ENCODE measurements at places on chromosomes 6 and 20.

DNA sequence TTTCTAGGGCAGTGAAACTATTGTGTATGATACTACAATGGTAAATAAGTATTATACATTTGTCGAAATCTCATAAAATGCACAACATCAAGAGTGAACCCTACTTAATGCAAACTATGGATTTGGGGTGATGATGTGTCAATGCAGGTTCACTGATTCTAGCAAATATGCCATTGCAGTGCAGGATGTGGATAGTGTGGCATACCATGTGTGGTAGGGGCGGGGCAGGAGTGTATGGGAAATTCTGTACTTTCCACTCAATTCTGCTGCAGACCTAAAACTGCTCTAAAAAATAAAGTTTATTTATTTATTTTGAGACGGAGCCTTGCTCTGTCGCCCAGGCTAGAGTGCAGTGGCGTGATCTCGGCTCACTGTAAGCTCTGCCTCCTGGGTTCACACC lies 44.3 kb downstream of the ABHD12 start:
- H3K4me1 ChIP-seq: peaks cover 7% of the 10 kb centered on the region
- no peak for DNase-seq
- H3K36me3 ChIP-seq: no peaks in the 10 kb centered on the region
- H3K27ac ChIP-seq: no peak overlapping the region

- H3K4me1 ChIP-seq: no peaks in the 10 kb centered on the region
- DNase-seq: peak; percentile 38
Measured at GRCh38 chr20:10800288-10800687, 126.5 kb upstream of the JAG1 start.

GRCh38 chr20:47136782-47137181 lies 219.7 kb downstream of the ZMYND8 start:
- no peaks in the 10 kb centered on the region for H3K27me3 ChIP-seq
- no peak for DNase-seq
- H3K36me3 ChIP-seq: no peaks in the 10 kb centered on the region
- peaks cover 3% of the 10 kb centered on the region for H3K4me1 ChIP-seq
- H3K4me3 ChIP-seq: no peak overlapping the region

GRCh38 chr6:8556370-8557013 lies 121.1 kb upstream of the SLC35B3 start:
- H3K36me3 ChIP-seq: no peaks in the 10 kb centered on the region
- H3K4me1 ChIP-seq: no peaks in the 10 kb centered on the region
- no peaks in the 10 kb centered on the region for H3K27me3 ChIP-seq
- peak; percentile 56 for DNase-seq

DNA sequence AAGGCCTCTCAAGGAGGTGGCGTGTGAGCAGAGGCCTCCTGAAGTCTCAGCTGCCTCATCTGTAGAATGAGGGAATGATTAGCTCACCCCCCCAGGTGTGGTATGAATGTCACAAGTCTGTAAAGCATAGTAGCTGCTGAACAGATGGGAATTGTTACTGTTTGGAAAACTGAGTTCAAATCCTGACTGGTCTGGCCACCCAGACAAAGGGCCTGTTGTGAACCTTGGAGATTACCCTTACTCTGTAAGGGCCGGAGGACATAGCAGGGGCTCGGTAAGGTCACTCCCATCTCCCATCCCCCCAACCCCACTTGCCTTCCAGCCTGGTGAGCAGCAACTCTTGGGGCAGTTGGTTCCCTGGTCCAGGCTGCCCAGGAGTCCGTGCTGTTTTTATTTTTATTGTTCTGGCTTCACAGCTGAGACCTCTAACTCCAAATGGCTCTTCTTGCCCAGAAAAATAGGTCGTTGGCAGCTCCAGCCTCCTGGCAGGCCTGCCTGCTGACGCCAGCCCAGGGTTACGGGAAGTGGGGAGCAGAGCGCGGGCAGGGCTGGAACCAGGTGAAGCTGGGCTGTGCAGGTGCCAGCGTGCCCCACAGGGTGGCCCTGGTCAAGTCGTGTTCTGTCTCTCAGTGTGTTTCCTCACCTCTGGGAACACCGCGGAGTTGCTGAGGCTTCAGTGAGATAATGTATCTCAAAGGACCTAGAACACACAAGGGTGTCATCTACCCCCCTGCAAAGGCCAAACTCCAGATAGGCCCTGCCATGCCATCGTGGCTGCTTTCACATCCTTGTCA lies 4.5 kb upstream of the SIRPA start:
- H3K36me3 ChIP-seq: peaks cover 4% of the 10 kb centered on the region
- H3K27ac ChIP-seq: no peak overlapping the region
- no peak overlapping the region for H3K4me3 ChIP-seq
- no peak for DNase-seq
- peaks cover 24% of the 10 kb centered on the region for H3K4me1 ChIP-seq

DNA sequence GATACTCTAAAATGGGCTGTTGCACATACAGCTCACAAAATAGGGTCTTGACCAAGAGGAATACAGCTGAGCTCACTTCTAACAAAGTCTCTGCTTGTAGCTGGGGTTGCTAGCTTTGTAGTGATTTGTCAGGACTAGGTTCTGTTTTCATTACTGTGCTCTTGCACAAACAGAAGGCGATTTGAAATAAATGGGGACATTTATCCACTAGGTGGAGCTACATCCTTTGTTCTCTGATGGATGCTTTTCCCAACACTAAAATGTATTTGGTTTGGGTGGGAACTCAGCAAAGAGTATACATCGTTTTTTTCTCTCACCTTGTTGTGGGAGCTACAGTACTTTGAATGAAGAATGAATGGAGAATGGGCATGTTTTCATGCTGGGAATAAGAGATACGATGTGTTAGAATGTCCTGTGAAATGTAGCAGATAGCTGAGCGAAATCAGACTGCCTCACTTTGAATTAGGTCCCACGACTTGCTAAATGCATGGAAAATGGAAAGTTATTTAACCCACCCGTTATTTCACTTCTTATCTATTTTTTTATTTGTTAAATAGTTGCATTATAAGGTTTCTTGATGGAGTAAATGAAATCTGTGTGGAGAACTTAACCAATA lies 494.7 kb upstream of the MAP3K7 start:
- no peaks in the 10 kb centered on the region for H3K36me3 ChIP-seq
- no peaks in the 10 kb centered on the region for H3K27me3 ChIP-seq
- H3K4me3 ChIP-seq: no peak overlapping the region

- H3K4me3 ChIP-seq: no peak overlapping the region
- peak overlapping the region; percentile 99 for H3K27ac ChIP-seq
- no peaks in the 10 kb centered on the region for H3K36me3 ChIP-seq
- peaks cover 50% of the 10 kb centered on the region for H3K4me1 ChIP-seq
Measured at GRCh38 chr20:35307666-35308653, 15.7 kb upstream of the FAM83C start.

GRCh38 chr6:53658992-53659391 lies 6.6 kb downstream of the KLHL31 start:
- no peak overlapping the region for H3K27ac ChIP-seq
- H3K4me3 ChIP-seq: no peak overlapping the region
- H3K4me1 ChIP-seq: no peaks in the 10 kb centered on the region
- no peak for DNase-seq

DNA sequence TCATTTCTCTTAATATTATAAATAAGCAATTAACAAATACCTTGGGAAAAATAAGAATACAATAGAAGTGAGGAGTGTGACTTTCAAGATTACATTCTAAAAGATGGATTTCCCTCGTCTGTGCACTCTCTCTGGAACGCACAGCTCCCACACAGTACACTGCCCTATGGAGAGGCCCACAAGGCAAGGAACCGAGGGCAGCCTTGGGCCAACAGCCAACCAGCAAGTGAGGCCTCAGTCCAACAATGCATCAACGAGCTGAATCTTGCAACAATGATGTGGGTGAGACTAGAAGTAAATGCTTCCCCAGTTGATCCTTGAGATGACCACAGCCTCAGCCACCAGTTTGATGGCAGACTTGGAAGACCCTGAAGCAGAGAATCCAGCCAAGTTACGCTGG lies 34.5 kb upstream of the AVP start:
- H3K4me3 ChIP-seq: no peak overlapping the region
- H3K27ac ChIP-seq: no peak overlapping the region
- H3K27me3 ChIP-seq: no peaks in the 10 kb centered on the region
- H3K36me3 ChIP-seq: peaks cover 38% of the 10 kb centered on the region

GRCh38 chr20:48819821-48820648 lies 7.8 kb downstream of the PREX1 start:
- H3K27me3 ChIP-seq: no peaks in the 10 kb centered on the region
- DNase-seq: no peak
- peaks cover 19% of the 10 kb centered on the region for H3K4me1 ChIP-seq
- H3K27ac ChIP-seq: no peak overlapping the region
- no peak overlapping the region for H3K4me3 ChIP-seq
- peaks cover 2% of the 10 kb centered on the region for H3K36me3 ChIP-seq

DNA sequence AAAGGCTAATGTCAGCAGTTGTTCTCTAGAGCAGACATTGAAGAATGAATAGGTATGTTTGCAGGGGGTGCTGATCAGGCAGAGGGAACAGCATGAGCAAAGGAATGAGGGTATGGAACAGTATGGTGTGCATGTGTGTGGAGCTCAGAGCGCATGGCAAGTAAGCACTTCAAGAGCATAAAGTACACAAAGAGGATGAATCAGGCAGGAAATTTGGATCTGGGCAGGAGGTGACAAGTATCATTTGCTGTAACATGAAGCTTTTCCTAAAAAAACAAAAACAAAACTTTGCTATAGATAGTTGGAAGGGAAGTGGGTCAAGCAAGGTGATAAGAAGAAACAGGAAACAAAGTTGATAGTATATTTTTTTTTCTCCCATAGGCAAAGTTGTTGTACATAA lies 746.8 kb downstream of the HDGFL1 start:
- no peaks in the 10 kb centered on the region for H3K36me3 ChIP-seq
- H3K4me3 ChIP-seq: no peak overlapping the region
- no peak overlapping the region for H3K27ac ChIP-seq
- DNase-seq: no peak
- H3K4me1 ChIP-seq: no peaks in the 10 kb centered on the region

GRCh38 chr20:51639206-51639832 lies 96.8 kb upstream of the NFATC2 start:
- peaks cover 34% of the 10 kb centered on the region for H3K36me3 ChIP-seq
- no peaks in the 10 kb centered on the region for H3K27me3 ChIP-seq

GRCh38 chr20:16821211-16822089 lies 73.3 kb downstream of the OTOR start:
- H3K36me3 ChIP-seq: no peaks in the 10 kb centered on the region
- no peak overlapping the region for H3K4me3 ChIP-seq
- peaks cover 1% of the 10 kb centered on the region for H3K27me3 ChIP-seq

- no peak overlapping the region for H3K27ac ChIP-seq
- DNase-seq: no peak
- no peak overlapping the region for H3K4me3 ChIP-seq
- H3K36me3 ChIP-seq: peaks cover 10% of the 10 kb centered on the region
- no peaks in the 10 kb centered on the region for H3K27me3 ChIP-seq
Measured at GRCh38 chr20:25197183-25197869, 1.8 kb downstream of the ENTPD6 start.

GRCh38 chr6:145548933-145549648 lies 186.2 kb downstream of the EPM2A start:
- no peak overlapping the region for H3K27ac ChIP-seq
- no peaks in the 10 kb centered on the region for H3K4me1 ChIP-seq
- no peak for DNase-seq
- H3K4me3 ChIP-seq: no peak overlapping the region

GRCh38 chr6:46921731-46922130 lies at the start of gene ADGRF5:
Gene ADGRF5 (minus strand): TSS chr6:46921938. CDS start chr6:46906762, 15,176 bp downstream.
- no peaks in the 10 kb centered on the region for H3K27me3 ChIP-seq
- no peak within 1 kb of the TSS for H3K4me3 ChIP-seq

DNA sequence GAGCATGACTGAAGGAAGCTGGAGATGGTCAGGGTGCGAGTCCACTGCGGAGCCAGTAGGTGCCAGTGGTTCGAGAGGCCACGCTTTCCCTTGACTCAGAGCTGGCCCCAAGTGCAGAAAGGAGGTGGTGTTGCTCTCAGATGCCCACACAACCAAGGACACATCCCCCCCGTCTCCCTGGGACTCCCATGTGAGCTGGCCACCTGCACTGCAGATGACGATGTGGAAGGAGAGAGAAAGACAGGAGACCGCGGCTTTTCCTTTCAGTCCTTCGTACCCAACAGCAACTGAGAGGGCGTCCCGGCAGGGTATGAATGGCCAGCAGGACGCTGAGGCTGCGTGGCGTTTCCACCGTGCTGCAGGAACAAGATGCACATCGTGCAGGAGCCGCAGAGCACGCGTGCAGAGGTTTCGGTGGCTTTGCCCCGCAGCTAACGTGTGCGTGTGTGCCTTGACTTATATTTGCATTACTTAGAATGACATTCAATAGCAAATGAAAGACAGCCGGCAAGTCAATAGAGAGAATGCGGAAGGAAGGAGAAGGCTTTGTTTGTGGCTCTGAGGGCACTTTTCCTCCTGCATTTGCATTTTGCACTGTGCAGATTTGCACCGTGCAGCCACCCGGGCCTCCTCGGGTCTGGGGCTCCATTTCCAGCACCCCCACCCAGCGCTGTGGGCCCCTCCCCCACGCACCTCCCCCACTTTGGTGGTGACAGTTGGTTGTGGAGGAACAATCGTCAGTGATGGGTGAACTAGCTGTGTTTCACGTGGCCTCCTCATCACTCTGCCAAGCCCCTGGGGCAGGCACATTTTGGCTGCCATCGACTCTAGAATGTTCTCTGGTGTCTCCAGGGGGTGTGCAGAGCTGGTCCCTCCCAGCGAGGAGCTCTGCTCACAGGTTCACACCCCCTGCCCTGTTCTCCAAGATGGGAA lies 26.4 kb upstream of the BHLHE23 start:
- no peaks in the 10 kb centered on the region for H3K36me3 ChIP-seq
- peaks cover 86% of the 10 kb centered on the region for H3K27me3 ChIP-seq
- no peak overlapping the region for H3K27ac ChIP-seq
- no peak for DNase-seq
- no peaks in the 10 kb centered on the region for H3K4me1 ChIP-seq
- H3K4me3 ChIP-seq: no peak overlapping the region

GRCh38 chr6:35477551-35478179 lies 9.5 kb downstream of the RPL10A start:
- peaks cover 82% of the 10 kb centered on the region for H3K36me3 ChIP-seq
- no peak for DNase-seq
- no peaks in the 10 kb centered on the region for H3K27me3 ChIP-seq
- H3K4me3 ChIP-seq: no peak overlapping the region
- H3K27ac ChIP-seq: no peak overlapping the region
- H3K4me1 ChIP-seq: peaks cover 7% of the 10 kb centered on the region

- H3K36me3 ChIP-seq: no peaks in the 10 kb centered on the region
- no peak for DNase-seq
- no peak overlapping the region for H3K27ac ChIP-seq
- no peak overlapping the region for H3K4me3 ChIP-seq
Measured at GRCh38 chr6:1873781-1874180, 264.1 kb downstream of the FOXC1 start.

DNA sequence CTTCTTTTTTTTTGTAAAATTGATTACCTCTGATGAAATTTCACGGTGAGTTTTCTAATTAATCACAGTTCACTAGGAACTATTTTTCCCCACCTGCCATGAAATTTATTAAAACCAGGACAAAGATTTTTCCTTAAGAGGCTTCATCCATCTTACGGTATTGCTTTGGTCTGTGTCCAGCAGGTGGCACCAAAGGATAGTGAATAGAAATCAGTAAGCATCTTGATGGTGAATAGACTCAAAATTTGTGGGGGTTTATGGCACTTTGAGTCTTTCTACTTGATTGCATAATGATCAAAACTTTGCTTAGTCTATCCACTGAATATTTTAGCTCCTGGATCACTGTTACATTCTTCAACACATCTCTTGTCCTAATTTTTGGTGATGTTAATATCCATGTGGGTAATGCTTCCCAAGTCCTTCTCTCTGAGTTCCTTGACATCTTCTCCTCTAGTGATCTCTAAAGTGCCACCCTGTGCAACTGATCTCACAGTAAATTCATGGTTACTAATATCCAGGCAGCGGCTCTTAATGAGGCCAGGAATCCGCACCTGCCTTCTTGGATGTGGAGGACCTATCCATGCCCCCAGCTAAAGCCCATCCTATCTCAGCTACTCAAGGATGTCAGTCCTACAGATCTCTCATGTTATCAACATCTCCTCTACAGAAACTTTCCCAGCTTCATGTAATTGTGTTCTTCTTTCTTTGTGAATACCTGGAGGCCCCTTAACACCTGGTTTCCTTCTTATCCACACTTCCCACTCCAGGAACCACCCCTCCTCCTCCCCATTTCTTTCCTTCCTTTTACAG lies 54.5 kb downstream of the STMND1 start:
- peaks cover 4% of the 10 kb centered on the region for H3K4me1 ChIP-seq
- no peaks in the 10 kb centered on the region for H3K36me3 ChIP-seq
- no peak overlapping the region for H3K4me3 ChIP-seq

Data from mesenchymal stem cell (in vitro differentiated cells and primary cell).